ENCODE measurements at places on chromosomes 1 and 21. TPM values are rescaled to one million over a fixed set of nuclear protein-coding genes. Genes with fewer than 3 reads are reported as not detected.

DNA sequence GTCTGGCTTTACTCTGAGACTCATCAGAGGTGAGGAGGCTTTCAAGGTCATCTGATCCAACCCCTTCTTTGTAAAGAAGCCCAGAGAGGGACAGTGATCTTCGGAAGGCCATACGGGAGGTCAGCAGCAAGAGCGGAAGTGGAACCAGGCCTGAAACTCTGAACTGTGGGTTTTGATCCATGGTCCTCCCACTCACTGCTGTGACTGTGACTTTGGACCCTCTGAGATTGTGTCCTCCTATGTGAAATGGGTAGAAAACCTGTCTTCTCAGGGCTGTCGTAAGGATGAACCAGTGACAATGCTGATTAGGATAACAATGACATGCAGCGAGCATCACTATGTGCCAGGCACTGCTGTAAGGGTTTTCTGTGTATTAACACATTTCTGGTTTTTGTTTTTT lies 9.8 kb upstream of the DDOST start:
- H3K4me3 ChIP-seq = no peak overlapping the region
- no peaks in the 10 kb centered on the region for H3K4me1 ChIP-seq
- no peak overlapping the region for H3K27ac ChIP-seq
- H3K36me3 ChIP-seq = no peaks in the 10 kb centered on the region

- peaks cover 37% of the 10 kb centered on the region for H3K4me1 ChIP-seq
- no peak overlapping the region for H3K27ac ChIP-seq
- no peak overlapping the region for H3K4me3 ChIP-seq
- no peak for DNase-seq
These were observed 94.4 kb downstream of the WDR4 start for GRCh38 chr21:42784896-42785451.

DNA sequence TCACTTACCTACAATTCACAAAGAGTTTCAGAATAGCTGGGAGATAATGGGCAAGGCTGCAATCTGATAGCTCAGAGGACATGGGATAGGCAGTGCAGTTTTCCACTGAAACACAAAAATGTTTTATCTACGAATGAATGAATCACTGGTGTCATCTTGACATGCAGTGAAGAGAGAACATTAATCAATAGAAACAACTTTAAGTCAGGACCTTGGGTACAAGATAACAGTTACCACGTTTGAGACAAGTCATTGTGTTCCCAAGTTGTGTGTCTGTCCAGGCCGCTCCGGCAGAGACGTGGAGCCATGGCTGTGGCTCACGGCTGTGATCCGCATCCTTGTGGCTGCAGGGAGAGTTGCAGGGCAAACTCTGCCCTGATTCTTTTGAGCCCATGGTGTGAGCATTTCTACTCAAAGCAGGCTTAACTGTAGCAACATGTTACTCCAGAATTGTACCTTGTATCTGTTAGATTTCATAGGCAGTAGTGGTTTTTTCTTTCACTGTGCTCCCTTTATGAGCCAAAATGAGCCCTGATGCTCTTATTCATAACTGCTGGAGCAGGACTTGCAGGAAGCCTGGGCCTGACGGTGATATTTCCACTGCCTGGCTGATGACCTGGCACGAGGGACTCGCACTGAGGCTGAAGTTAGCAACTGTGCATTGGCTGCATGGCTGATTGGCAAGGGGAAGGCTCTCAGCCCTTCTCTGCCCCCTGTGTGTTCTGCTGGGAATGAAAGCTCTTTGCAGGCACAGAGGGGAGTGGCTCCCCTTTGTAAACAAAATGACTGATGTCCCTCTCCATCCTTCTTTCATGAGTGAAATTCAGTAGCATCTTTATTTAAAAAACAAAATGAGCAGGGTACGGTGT lies 465.2 kb downstream of the AJAP1 start:
- no peak overlapping the region for H3K4me3 ChIP-seq
- H3K27me3 ChIP-seq = no peaks in the 10 kb centered on the region

GRCh38 chr1:93554883-93555872 lies 107.3 kb downstream of the FNBP1L start:
- H3K4me3 ChIP-seq = no peak overlapping the region
- no peak overlapping the region for H3K27ac ChIP-seq
- no peak for DNase-seq
- H3K4me1 ChIP-seq = peaks cover 10% of the 10 kb centered on the region
- no peaks in the 10 kb centered on the region for H3K27me3 ChIP-seq

JAM2 gene
- total RNA-seq = 1.3 TPM
